HepG2 (cell line): ENCODE measurements at places on chromosomes 1 and 21.

DNA sequence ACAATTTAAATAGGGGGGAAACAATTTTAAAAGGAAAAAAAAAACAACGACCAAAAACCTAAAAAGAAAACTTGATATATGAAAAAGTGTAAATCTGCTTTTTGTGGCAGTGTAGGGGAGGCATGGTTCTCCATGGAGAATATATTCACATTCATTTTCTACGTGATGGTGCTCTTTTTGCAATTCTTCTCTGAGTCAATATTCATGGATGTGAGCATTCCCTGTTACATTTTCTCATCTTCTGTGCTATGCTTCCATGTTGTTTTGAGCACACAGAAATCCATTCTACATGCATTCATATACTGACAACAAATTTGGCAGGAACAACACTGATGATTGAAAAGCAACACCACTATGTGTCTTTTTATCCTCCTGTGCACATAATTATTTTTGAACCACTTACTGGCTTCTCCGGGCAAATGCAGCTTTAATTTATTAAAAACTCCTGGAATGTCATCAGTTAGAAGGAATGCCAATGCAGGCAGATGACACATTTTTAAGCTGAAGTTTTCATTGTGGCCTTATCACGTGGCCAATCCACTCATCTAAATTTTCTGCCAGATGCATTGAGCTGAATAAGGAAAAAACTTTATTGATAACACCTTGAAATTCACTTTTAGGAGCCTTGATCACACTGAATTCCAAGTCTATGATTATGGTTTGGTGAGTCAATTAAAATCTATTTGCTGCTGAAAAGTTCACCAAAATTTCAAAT lies 590.6 kb downstream of the NUF2 start:
- DNase-seq: no peak
- no peaks in the 10 kb centered on the region for H3K4me1 ChIP-seq
- no peaks in the 10 kb centered on the region for H3K36me3 ChIP-seq
- H3K27ac ChIP-seq: no peak overlapping the region
- no peaks in the 10 kb centered on the region for H3K27me3 ChIP-seq
- H3K4me3 ChIP-seq: no peak overlapping the region

DNA sequence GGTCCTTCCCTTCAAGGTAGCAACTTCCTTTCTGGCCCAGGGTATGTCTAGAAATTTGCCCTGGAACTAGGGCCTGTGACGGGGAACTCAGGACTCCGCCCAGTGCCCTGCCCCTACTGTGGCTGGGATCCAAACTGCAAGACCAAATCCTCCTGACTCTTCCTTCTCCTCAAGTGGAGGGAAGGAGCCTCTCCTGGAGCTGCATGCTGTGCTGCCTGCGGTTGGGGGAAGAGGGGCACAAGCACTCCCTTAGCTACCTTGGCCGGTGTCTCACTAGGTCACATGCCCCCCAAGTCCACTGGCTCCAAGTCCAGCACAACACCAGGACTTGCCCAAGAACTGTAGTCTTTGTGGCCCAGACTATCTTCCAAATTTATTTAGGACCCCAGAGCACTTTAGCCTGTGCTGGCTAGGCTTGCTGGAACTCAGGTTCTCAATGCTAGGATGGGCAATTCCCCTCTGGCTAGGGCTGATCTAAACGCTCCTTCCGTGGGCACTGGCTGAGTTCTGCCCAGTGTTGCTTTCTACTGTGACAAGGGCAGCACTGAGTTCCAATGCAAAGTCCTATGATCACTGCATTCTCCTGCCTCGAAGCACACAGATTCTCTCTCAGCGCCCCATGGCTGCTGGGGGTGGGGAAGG lies 12.2 kb downstream of the ADSS2 start:
- H3K27ac ChIP-seq: no peak overlapping the region
- H3K27me3 ChIP-seq: no peaks in the 10 kb centered on the region
- H3K4me1 ChIP-seq: peaks cover 43% of the 10 kb centered on the region
- no peak for DNase-seq

- no peaks in the 10 kb centered on the region for H3K27me3 ChIP-seq
- peaks cover 26% of the 10 kb centered on the region for H3K4me1 ChIP-seq
- no peak overlapping the region for H3K4me3 ChIP-seq
- peak overlapping the region; percentile 65 for H3K27ac ChIP-seq
- H3K36me3 ChIP-seq: no peaks in the 10 kb centered on the region
- peak; percentile 68 for DNase-seq
These were observed 266.0 kb downstream of the GPR52 start for GRCh38 chr1:174713796-174714195.

DNA sequence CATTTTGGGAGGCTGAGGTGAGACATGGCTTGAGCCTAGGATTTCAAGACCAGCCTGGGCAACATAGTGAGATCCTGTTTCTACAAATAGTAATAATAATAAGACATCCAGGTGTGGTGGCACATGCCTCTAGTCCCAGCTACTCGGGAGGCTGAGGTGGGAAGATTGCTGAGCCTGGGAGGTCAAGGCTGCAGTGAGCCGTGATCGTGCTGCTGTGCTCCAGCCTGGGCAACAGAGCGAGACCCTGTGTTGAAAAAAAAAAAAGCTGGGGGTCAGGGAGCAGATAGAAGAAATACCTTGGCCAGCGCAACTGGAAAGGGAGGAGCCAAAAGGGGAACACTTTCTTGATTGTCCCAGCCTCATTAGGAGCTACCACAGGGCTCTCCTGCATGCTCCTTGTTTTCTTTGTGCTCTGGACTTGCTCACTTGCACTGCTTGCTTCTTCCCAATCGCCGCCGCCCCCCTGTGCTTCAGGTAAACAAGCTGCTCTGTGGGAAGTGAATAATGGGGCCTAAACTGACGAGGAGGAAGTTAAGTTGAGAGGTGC lies 31.1 kb downstream of the PBX1 start:
- no peak for DNase-seq
- H3K36me3 ChIP-seq: no peaks in the 10 kb centered on the region
- H3K4me1 ChIP-seq: no peaks in the 10 kb centered on the region
- H3K27ac ChIP-seq: no peak overlapping the region
- no peaks in the 10 kb centered on the region; the same call in 1 of the 2 replicates for H3K27me3 ChIP-seq

DNA sequence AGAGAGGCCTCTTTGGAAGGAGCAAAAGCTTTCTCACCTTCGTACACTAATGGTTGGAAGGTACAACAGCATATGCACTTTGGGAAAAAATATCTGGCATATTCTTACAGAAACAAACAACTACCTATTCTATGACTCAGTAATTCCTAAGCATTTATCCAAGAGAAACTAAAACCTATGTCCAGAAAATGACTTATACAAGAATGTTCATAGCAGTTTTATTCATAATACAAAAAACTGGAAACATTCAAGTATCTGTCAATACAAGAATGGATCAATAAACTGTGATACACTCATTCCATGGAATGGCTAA lies 8.2 kb downstream of the NBPF1 start:
- no peaks in the 10 kb centered on the region for H3K27me3 ChIP-seq
- no peak overlapping the region for H3K4me3 ChIP-seq
- H3K36me3 ChIP-seq: peaks cover 35% of the 10 kb centered on the region

DNA sequence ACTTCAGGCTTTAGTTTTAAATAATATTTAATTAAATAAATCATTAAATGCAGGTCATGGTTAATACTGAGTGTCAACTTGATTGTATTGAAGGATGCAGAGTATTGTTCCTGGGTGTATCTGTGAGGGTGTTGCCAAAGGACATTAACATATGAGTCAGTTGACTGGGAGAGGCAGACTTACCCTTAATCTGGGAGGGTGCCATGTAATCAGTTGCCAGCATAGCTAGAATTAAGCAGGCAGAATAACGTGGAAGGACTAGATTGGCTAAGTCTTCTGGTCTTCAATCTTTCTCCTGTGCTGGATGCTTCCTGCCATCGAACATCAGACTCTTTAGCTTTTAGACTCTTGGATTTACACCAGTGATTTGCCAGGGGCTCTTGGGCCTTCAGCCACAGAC lies 85.3 kb downstream of the MAP3K21 start:
- H3K27me3 ChIP-seq: no peaks in the 10 kb centered on the region
- DNase-seq: no peak
- no peaks in the 10 kb centered on the region for H3K4me1 ChIP-seq
- H3K36me3 ChIP-seq: no peaks in the 10 kb centered on the region

DNA sequence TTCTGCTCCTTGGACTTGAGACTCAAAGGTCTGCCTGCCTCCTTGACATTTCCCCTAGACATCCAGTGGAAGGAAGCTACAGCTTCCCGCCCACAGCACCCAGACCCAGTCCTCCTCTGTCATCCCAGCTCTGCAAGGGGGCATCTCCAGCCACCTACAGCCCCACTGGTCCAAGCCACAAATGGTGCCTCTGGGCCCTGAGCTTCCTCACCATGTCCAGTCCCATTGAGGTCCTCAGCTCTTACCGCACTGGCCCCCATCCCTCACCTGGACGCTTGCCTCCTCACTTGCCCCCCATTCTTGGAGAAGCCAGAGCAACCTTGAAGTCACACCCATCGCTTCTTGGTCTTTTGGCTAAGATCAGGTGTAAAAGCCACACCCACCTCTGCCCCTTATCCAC lies 13.2 kb downstream of the PODN start:
- H3K27ac ChIP-seq: no peak overlapping the region
- no peak for DNase-seq
- H3K27me3 ChIP-seq: no peaks in the 10 kb centered on the region; the same call in 1 of the 2 replicates
- H3K4me1 ChIP-seq: peaks cover 43% of the 10 kb centered on the region
- H3K4me3 ChIP-seq: no peak overlapping the region

DNA sequence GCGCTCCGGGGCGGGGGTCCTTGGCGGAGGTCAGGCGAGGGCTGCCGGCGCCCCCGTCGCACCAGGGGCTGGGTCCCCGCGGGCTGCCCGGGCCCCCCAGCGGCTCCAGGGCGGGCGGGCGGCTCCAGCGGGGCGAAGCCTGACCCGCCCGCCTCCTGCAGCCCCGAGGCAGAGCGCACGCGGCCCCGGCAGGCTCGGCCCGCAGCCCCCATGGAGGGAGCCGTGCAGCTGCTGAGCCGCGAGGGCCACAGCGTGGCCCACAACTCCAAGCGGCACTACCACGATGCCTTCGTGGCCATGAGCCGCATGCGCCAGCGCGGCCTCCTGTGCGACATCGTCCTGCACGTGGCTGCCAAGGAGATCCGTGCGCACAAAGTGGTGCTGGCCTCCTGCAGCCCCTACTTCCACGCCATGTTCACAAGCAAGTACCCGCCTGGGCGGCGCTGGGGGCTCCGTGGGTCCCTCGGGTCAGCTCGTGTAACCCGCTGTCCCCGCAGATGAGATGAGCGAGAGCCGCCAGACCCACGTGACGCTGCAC lies 817 bp downstream of the KLHL17 start:
- peak overlapping the region; percentile 83 for H3K4me3 ChIP-seq
- H3K27ac ChIP-seq: no peak overlapping the region
- H3K27me3 ChIP-seq: peaks cover 4% of the 10 kb centered on the region; the same call in 1 of the 3 replicates

GRCh38 chr1:207306603-207307002 lies 14.9 kb upstream of the CD55 start:
- H3K27ac ChIP-seq: no peak overlapping the region
- no peak overlapping the region for H3K4me3 ChIP-seq
- no peaks in the 10 kb centered on the region for H3K36me3 ChIP-seq
- no peak for DNase-seq
- H3K4me1 ChIP-seq: peaks cover 16% of the 10 kb centered on the region
- no peaks in the 10 kb centered on the region for H3K27me3 ChIP-seq

DNA sequence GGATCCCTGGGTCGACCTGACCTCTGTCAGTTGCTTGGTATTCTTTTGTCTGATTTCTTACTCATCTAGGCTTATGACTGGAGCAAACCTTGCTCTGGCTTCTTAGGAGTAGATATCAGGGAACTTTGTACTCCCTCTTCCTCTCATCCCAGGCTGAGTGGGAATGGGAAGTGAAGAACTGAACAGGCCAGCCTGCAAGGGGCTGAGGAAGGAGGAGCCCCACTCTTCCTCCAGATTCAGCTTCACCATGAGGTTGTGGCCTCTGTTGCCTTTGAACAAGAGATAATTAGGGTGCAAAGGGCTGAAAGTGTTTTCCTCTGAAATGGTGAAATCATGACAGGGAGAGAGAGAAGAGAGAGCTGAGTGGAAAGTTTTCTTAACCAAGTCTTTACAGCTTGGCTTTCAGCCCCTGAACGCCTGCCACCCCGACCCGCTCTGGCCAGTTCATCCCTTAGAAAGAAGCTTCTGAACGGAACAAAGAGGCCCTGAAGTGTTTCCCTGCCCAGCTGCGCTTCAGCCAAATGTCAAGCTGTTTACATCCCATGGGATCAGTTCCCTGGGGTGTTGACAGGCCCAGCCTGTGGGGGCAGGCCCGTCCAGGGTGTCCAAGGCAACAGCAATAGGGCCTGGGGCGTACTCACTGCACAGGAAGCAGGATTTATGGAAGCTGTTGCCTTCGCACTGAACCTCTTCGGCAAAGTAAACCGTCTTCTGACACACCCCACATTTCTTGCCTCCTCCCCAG lies 11.2 kb downstream of the CSRP1 start:
- peak overlapping the region; percentile 83 for H3K27ac ChIP-seq
- peak; percentile 84 for DNase-seq
- no peak overlapping the region for H3K4me3 ChIP-seq
- H3K4me1 ChIP-seq: peaks cover 61% of the 10 kb centered on the region
- no peaks in the 10 kb centered on the region for H3K27me3 ChIP-seq
- peaks cover 1% of the 10 kb centered on the region; the same call in 1 of the 2 replicates for H3K36me3 ChIP-seq

DNA sequence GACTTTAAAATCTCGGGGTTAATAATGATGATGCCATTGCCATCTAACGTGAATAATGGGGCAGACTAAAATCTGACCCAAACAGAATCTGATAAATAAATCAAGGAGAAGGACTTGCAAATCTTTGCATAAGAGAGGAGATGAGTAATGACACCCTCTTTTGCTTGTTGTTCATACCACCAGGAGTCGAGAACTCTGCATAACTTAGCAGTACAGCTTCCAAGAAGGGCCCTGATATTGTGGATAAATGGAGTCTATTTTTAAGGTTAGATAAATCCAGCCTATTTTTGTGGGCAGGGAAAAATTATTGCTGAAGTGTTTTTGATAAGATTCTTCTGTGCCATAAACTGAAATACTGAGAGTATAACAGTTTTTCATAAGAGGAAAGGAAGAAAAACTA lies 17.3 kb downstream of the RYR2 start:
- no peaks in the 10 kb centered on the region for H3K4me1 ChIP-seq
- H3K27ac ChIP-seq: no peak overlapping the region
- no peaks in the 10 kb centered on the region for H3K36me3 ChIP-seq
- peaks cover 11% of the 10 kb centered on the region; the same call in 2 of the 3 replicates for H3K27me3 ChIP-seq

DNA sequence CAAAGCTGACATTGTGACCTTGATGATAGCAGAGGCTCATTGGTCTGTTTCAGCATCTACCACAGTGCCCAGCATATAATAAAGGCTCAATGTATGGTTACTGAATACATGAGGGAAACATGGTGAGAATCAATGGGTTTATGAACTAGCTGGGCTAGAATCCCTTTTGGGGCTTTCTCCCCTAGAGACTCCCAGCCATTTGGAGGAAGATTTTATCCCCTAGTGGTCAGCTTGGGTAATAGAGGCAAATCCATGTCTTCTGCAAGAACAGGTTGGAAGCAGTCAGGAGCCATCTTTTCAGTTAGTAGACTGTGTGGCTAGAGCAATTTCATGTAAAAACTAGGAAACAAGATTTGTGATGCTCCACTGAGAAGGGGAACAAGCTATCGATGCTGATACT lies 15.8 kb upstream of the REG4 start:
- no peak overlapping the region for H3K4me3 ChIP-seq
- no peak overlapping the region for H3K27ac ChIP-seq
- no peaks in the 10 kb centered on the region for H3K4me1 ChIP-seq
- no peaks in the 10 kb centered on the region for H3K36me3 ChIP-seq
- H3K27me3 ChIP-seq: peaks cover 1% of the 10 kb centered on the region; the same call in 1 of the 2 replicates
